ENCODE measurements at places on chromosomes 12 and 14. TPM values are rescaled to one million over a fixed set of nuclear protein-coding genes. Genes with fewer than 3 reads are reported as not detected.

DNA sequence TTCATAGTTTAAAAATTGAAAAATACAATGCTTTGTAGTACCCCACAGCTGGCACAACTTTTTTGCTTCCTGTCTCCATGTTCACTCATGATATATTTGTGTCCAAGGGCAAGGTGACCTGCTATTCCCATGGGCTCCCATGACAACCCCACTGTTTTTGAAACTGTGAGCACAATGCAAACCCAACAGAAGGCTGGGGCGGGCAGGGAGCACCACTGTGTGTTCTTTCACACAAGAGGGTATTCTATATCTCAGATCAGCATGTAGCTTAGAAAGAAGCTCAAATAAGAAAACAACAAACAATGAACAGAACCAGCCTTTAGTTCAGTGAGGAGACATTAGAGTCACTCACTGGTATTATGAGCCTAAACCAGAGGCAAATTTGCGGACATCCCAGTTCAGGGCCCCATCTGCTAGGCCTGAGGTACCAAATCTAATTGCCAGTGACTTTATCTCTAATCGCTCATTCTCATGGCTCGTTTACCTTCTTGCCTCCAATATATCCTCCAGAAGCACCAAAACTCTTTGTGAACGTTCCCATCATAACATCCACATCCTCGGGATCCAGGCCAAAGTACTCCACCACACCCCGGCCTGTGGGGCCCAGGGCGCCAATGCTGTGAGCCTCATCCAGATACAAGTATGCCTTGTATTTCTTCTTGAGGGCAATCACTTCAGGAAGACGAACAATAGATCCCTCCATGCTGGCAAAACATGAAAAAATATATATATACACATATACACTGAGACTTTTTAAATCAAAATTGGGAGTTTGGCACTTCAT lies 56.4 kb upstream of the ISM2 start:
- DNase-seq = no peak

DNA sequence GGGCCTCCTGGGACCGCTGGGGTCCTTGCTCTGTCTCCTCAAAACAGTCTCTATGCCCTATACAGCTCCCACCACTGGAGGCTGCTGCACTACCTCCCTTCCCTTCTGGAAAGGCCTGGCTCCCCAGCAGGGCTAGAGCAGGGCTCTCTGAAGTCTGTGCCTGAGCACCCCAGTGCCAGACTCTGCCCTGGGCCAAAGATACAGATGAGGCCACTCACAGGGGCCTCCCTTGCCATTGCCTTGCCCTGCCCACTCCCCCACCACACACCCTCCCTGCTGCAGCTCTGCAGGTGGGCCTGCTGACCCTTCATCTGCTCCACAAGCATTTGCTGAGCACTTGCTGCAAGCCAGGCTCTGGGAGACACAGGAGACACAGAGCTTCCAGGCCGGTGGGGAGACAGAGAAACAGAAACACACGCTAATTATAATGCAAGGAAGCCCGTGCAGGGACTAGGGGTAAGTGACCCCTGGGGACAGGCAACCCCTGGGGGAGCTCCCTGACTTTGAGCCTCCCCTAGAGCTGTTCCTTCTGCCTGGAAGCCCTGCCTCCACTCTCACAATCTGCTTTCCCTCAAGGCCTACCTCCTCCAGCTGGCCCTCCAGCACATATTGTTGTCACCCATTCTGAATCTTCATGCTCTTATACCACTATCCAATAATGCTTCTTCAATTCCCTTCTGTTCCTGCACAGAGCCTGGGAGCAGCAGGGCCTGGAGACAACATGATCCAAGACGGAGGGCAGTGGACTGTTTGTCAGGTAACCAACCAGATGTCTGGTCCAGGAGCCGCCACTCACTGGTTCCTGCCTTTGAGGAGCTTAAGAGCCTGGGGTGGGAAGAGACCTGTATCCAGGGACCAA lies 32.6 kb upstream of the PNMA1 start:
- DNase-seq = no peak

DNA sequence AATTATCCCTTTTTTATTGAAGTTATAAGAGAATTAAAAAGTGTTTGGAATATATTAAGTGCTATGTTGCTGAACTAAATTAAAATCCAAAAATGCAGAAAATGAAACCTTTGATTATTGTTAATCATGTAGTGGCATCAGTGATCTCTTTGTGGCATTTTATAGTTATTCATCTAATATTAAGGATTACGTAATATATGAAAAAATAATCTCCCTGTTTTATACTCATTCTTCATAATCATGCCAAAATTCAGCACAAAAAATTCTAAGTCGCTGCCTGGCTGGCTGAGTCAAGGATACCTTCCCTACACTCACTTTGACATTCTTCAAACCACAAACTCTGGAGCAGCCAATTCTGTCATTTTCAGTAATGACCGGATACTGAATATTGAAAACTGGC lies 63.7 kb downstream of the ARL1 start:
- no peak for DNase-seq

GRCh38 chr12:52216100-52216499 lies 16.9 kb upstream of the KRT7 start:
- DNase-seq = no peak

GRCh38 chr12:80714055-80714454 lies 2.7 kb upstream of the MYF5 start:
- no peak for DNase-seq

GRCh38 chr14:101215927-101216326 lies 312.4 kb upstream of the RTL1 start:
- no peak for DNase-seq

DNA sequence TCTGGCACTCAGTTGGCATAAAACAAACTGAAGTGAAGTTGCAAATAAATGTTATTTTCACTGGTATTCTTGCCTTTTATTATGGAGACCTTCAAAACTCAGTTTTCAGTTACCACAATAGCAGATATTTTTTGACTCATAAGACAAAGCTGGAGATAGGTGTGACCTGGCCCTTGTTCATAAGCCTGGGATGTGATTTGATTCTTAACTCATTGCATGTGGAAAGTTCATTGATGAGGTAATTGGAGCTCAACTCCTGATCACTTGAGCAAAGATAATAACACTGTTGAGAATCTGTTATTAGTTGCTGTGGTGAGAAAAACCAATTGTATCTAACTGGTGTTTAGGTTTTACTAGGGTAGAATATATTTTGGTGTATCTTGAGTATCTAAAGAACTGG lies 105.1 kb downstream of the AEBP2 start:
- no peak for DNase-seq

DNA sequence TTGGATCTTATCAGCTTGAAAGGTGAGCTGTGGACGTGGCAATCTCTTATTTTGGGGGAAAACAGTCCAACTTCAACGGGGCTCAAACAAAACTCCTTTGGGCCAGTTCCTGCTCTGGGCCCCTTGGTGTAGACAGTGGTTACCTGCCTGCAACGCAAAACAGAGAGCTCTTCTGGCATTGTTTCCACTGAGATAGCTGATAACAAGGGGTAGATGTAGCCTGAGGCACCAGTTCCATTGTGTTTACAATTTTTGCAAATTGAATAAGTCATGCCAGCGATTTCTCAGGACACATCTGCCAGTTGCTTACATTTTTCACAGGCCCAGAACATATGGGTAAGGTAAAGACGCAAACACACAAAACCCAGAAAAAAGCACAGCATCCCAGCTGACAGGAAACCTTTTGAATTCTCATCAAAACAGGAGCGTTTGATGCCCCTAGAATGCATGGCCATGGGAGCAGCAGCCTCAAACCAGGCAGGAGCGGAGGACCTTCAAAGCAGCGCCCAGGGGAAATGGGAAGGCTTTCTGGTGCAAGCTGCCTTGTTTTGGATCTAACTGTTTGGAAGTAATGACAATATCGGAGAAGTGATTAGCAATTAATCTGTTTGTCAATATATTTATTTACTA lies 259.7 kb downstream of the AACS start:
- DNase-seq = no peak

DNA sequence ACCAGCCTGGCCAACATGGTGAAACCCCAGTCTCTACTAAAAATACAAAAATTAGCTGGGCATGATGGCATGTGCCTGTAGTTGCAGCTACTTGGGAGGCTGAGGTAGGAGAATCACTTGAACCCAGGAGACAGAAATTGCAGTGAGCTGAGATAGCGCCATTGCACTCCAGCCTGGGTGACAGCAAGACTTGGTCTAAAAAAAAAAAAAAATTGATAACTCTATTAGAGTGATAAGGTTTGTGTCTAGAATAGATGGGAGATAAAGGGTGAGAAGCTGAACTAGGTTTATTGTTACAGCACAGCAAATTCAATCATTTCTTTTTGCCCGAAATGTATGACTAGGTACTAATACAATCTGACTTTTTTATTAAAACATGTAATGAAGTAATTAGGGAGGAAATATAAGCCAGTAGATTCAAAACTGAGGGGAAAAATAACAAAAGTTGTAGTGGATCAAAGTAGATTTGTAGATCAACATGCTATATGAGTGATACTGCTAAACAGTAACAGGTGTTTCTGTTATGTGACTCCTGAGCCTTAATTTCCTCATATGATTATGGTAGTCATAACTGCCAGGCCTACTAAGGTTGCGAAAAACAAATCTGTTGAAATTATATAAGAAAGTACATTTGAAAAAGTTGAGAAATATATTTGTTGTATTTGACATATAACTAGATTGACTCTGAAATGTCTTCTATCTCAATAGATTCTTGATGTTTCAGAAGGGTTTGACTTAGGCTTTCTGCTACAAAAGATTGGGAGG lies 83.6 kb downstream of the WNK1 start:
- DNase-seq = no peak

DNA sequence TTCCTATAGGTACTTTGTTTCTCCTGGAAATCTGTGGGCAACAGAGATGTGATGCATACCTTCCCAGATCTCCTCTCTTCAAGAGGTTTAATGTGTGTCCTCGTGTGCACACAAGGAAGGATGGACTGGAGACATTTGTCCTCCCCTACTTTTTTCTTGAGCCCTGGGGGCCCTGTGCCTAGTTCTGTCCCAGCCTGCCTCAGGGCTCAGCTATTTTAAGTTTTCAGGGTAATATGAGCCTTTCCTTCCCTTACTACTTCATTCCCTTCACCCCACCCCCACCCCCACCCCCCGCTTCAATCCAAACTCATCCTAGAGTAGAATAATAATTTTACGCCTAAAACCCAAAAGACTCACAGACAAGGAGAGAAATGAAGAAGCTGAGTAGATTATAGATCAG lies 446 bp downstream of the STAC3 start:
- DNase-seq = no peak

GRCh38 chr12:119020406-119021360 lies 39.3 kb downstream of the SRRM4 start:
- peak; percentile 57 for DNase-seq

DNA sequence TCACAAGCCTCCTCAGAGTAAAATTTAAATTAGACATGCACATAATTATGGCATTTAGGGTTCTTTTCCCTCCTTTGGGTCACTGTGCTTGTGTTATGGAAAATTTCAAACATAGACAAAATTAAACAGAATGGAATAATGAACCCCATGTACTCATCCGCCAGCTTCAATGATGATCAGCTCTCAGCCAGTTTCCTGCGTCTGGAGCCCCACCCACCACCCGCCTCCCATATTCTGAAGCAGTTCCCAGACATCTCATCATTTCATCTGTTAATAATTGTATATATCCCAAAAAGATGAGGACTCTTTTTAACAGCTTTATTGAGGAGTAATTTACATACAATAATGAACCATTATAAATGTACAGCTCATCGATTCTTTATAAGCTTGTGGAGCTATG lies 128.2 kb downstream of the EML1 start:
- DNase-seq = no peak

DNA sequence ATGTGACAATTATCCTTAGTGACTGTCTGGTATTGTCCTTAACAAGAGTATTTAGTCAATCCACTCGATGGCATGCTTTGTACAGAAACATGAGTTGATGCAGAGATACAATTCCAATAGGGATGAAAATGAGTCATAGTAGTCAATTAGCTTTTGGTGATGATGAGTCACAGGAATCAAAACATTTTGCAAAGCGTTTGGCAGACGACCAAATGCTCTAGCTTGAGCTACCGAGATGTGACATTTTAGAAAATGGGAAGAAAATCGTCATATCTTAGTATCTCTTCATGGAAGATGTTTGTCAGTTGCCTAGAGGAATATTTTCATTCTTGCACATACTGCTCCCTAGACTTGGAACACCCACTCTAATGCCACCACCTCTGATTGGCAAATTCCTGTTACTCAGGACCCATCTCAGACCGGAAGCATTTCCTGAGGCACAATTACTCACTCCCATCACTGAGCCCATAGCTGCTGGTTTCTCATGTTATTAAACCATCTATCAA lies 95.0 kb downstream of the LMNTD1 start:
- DNase-seq = no peak

- no peak for DNase-seq
Measured at GRCh38 chr12:18750085-18750484, 12.2 kb downstream of the CAPZA3 start.

- DNase-seq = no peak
Measured at GRCh38 chr12:72139411-72139810, 132.8 kb upstream of the TRHDE start.

- no peak for DNase-seq
Measured at GRCh38 chr12:112938751-112939150, 477 bp downstream of the OAS3 start.

GRCh38 chr14:61256826-61257468 lies 24.2 kb downstream of the TMEM30B start:
- no peak for DNase-seq

DNA sequence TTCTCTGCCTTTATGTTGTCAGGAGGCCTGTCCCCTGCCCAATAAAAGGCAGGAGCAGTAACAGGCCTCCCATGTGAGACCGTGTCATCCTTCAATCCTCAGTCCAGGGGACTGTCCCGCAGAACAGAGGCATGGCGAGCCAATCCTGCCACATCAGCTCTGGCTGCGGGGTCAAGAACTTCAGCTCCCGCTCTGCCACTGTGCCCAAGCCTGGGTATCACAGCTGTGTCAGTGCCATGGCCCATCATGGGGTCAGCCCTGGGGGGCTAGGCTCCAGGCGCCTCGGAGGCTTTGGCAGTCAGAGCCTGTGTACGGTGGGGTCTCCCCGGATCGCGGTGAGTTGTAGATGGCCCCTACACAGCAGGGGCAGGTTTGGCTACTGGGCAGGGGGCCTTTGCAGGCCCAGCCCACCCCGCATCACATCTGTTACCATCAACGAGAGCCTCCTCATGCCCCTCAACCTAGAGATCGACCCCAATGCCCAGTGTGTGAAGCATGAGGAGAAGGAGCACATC lies 19.9 kb upstream of the KRT83 start:
- DNase-seq = no peak

DNA sequence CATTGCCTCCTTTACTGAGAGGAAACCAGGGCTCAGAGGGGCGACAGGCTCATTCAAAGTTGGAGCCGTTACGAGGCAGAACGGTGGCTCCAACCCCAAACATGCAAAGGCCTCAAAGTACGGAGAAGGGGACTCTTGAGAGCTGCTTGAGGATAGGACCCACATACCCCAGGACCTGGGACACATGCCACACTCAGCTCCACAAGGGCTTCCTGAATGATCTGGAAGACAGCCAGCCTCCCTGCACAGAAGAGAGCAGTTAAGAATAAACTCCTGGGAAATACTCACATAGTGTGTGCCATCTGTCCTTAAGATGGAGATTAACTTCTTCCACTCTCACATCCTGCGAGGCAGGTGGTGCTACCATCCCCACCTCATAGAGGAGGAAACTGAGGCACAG lies 26.6 kb upstream of the NXPH4 start:
- no peak for DNase-seq

- DNase-seq = no peak
Measured at GRCh38 chr12:122097584-122097926, 19.0 kb downstream of the MLXIP start.

GRCh38 chr12:77941401-77941800 lies 110.7 kb downstream of the NAV3 start:
- DNase-seq = no peak

The MUCL1 gene
- total RNA-seq = 0.84 TPM

The DAAM1 gene
- total RNA-seq = 4.2 TPM

The ANO4 gene
- total RNA-seq = not detected

Data from activated CD4-positive, alpha-beta T cell treated with anti-CD3 and anti-CD28 coated beads, Interleukin-2, amount 10 ng/mL, durations not matched to agents 24 days and 14 days (primary cell).